NCI-H524 treated with DMSO at 0.1 percent for 48 hours (cell line): ENCODE measurements at places on chromosomes 3 and 15.

GRCh38 chr3:46844881-46845312, 18.3 kb downstream of the MYL3 start:
- no peak for DNase-seq

DNA sequence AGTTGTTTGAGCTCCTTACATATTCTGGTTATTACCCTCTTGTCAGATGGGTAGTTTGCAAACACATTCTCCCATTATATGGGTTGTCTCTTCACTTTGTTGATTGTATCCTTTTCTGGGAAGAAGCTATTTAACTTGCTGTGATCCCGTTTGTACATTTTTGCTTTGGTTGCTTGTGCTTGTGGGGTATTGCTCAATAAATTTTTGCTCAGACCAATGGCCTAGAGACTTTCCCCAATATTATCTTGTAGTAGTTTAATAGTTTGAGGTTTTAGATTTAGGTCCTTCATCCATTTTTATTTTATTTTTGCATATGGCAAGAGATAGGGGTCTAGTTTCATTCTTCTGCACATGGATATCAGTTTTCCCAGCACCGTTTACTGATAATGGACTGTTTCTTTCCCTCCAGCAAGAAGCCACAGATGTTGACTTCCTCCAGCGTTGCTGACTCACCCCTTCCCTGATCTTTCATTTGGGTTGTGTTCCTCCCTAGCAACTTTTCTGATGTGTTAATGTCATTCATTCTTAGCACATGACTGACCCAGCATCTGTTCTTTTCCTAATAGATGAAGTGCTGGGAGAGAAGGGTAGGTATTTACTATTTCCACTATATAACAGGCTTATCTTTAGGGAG, 166.7 kb upstream of the SGO1 start:
- DNase-seq = no peak

- DNase-seq = peak; percentile 81
Observed at GRCh38 chr15:39621976-39622375, 41.1 kb downstream of the THBS1 start.

DNA sequence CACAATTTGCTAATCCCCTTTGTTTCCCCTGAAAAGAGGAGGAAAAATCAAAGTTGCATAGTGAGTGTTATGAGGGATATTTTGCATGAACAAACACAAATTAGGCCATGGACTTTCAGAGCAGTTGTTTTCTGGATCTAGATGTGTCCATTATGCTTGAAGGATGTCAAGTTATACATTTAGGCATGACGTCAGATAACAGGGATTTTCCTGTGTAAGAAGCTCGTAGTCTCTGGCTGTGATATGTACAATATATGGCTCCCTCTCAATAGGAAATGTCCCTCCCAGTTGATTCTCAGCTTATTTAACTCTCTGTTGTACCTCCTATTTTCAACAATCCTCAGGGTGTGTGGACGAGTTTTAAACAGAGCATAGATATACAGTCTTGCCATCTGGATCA, 171.0 kb downstream of the RBMS3 start:
- DNase-seq = no peak

DNA sequence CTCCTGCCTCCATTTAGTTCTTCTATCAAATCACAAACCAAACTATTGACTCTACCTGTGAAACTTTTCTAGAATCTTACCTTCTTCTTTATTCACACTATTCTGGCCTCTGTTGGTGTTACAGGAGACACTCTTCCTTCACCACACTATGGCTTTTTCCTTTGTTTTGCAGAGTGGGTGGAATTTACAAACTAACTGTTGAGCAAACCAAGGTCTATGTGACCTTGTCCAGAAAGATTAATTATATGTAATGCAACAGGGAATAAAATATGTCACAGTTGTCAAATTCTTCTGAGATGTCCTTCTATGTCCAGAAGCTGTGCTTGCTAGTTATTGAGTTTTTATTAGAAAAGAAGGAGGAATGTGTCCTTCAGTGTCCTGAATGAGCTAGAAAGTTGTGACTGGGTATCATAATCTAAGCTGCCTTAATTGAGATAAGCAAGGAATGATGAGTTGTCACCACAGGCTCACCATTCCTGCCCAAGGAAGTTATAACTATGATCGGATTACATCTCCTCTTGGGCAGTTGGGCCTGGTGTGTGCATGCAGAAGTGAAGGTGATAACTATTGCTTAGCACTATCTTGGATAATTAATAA, 21.7 kb downstream of the ARL14 start:
- no peak for DNase-seq

- no peak for DNase-seq
Observed at GRCh38 chr3:149958171-149958796, 12.4 kb downstream of the PFN2 start.

DNA sequence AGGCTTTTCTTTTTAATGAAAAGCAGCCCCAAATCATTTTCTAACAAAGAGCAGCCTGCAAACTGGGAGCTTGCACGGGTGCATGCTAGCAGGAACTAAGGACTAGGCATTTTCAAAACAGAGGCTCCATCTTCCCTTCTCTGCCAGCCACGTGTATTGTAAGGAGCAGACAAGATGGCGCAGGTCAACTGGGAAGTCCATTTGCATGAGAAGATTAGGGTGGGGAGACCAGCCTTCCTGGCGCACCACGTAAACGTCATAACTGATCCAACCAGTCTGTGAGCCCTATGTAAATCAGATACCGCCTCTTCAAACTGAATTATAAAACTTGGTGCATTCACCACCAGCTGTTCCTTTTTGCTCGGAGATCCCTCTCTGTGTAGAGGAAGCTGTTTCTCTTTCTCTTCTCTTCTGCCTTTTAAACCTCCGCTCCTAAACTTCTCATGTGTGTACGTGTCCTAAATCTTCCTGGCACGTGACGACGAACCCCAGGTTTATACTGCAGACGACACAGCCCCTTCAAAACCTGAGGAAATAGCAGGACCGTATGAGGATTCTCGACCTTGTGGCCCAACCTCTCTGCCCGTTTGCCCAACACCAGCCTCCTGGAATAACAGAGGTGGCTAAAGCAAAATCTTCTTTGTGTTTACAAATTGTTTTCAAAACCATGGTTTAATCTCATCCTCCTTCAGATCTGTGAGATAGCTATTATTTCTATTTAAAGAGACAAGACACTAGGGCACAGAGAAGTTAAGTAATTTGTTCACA, 26.4 kb upstream of the SLC30A4 start:
- DNase-seq = no peak

DNA sequence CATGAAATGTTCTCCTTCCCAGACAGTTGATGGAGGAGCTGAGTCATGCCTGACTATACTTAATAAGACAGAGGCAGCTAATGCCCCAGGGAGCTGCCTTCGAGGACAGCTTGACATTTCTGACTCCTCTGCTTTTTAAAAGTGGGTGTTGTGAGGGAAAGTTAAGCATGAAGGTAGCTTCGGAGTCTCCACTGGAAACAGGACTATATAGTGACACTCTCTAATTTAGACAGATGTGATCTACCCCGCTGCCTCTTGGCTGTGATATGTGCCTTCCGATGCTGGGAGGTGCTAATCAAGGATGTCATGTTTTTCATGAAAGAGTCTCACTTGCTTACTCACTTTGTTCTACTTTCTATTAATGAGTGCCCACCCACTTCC, 72.7 kb downstream of the IL1RAP start:
- no peak for DNase-seq
